ENCODE measurements at places on chromosomes 1 and 21.

- no peak for DNase-seq
Observed at GRCh38 chr1:11790101-11790879, 15.5 kb downstream of the MTHFR start.

GRCh38 chr1:27021354-27022031 is 8.8 kb upstream of the TENT5B start:
- DNase-seq = no peak

GRCh38 chr1:171762143-171762563 is 19.3 kb upstream of the METTL13 start:
- no peak for DNase-seq

DNA sequence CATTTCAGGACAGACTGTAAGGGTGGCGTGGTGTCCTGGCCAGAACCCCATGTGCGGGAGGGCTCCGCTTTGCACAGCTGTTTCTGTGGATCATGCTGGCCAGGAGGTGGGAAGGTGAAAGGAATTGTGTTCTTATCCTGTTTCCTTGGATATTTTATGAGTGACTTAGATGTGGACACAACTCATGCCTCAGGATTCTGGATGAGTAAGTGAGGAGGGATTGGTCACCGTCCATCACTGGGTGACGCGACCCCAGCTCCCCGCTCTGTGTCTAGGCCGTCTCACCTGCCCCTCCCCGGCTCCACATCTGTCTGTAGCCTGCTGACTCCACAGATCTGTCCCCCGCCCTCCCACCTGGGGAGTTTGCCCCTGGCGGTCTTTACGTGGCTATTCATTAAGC is 48.8 kb downstream of the PIK3CD start:
- DNase-seq = no peak

DNA sequence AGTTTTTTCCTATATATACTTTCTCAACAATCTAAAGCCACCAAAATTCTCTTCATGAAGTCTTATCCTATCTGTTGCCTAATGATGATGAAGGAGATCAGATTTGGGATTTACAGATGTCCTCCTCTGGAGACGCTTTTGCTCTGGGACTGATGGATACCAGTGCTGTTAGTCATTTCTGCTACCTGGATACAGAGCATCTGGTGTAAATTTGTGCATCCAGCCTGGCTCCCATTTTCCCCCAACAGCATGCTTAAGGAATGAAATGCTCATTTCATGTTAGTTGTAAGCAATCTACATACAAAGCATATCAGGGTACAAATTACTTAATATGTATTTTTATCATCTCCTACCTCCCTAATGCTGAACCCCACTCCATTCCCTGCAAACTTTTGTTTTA is 57.7 kb downstream of the HNRNPR start:
- no peak for DNase-seq

- no peak for DNase-seq
Observed at GRCh38 chr1:247105966-247106365, 1.8 kb upstream of the ZNF669 start.

DNA sequence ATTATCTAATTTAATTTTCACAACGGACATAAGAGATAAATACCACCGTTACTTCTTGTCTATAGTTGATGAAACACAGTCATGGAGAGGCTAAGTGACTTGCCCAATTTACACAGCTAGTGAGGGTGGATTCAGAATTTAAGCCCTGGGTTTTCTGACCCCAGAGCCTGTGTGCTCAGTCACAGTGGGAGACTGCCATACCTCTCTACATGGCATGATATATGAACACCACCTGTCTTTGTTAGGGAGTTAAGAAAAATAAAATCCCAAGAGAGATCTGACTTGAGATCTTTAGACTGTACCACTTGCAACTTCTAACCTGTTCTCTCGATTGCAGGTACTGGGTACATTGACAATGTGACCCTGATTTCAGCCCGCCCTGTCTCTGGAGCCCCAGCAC is 40.3 kb downstream of the LAMC2 start:
- DNase-seq = no peak

DNA sequence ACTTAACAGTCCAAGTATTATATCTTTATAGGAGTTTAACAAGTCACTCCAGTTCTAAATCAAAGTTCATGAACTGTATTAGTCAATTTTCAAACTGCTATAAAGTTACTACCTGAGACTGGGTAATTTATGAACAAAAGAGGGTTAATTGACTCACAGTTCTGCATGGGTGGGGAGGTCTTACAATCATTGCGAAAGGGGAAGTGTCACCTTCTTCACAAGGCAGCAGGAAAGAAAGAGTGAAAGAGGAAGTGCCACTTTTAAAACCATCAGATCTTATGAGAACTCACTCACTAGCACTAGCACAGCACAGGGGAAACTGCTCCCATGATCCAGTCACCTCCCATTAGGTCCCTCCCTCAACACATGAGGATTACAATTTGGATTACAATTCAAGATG is 70.0 kb downstream of the CLCA4 start:
- no peak for DNase-seq

- DNase-seq = no peak
Observed at GRCh38 chr1:23108918-23109533, 59.6 kb downstream of the LUZP1 start.

DNA sequence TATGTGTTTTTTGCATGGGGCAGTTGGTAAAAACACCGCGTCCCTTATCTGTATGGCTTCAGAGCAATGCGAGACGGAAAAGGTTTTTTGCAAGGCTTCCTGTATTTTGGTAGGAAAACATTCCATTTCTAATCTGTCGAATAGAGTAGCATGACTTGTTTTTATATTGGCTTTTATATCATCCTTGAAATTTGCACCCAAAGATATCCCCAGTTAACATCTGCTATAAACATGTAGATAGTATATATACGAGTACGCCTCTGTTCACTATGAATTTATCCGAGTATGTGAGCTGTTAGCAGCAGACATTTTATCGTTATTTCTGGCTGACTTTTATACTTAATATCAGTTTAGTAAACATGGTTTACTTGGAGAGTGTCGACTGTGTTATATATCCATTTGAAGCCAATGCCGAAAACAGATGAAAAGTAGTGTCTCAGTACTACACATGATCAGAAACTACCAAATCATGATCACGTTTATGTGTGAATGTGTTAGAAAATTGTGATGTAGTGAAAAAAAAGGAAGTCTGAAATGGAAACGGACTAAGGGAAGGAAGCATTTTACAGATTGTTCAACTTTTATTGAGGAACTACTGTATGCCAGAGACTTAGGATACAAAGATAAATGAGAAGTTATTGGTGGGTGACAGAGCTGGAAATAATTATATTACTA is 1.0 kb downstream of the LEPR start:
- DNase-seq = no peak

- DNase-seq = no peak
Observed at GRCh38 chr1:4089421-4090175, 189.5 kb upstream of the C1orf174 start.
